ENCODE measurements at places on chromosomes 7 and 10. TPM values are rescaled to one million over a fixed set of nuclear protein-coding genes. Genes with fewer than 3 reads are reported as not detected.

CDK13 gene
- 72.6 TPM for polyA plus RNA-seq

MALRD1 gene
- polyA plus RNA-seq, result 2.7 TPM

ASIC3 gene
- 1.1 TPM for polyA plus RNA-seq

FRG2B gene
- polyA plus RNA-seq, result not detected

CTAGE4 gene
- 5.0 TPM for polyA plus RNA-seq

C1QL3 gene
- polyA plus RNA-seq, result 1.3 TPM

ASB10 gene
- not detected for polyA plus RNA-seq

PITX3 gene
- polyA plus RNA-seq, result 0.53 TPM

GDF2 gene
- not detected for polyA plus RNA-seq

EPO gene
- 0.11 TPM for polyA plus RNA-seq

NUDT13 gene
- polyA plus RNA-seq, result 5.2 TPM

TMEM196 gene
- polyA plus RNA-seq, result not detected

FAM13C gene
- polyA plus RNA-seq, result 9.3 TPM

GHRHR gene
- polyA plus RNA-seq, result 0.69 TPM

COMTD1 gene
- polyA plus RNA-seq, result 5.2 TPM

IL6 gene
- not detected for polyA plus RNA-seq

MYPN gene
- polyA plus RNA-seq, result 0.08 TPM

PTN gene
- 216 TPM for polyA plus RNA-seq

OR13A1 gene
- not detected for polyA plus RNA-seq

DNAJC12 gene
- 12.4 TPM for polyA plus RNA-seq

PLEKHS1 gene
- not detected for polyA plus RNA-seq

FRAT1 gene
- 4.0 TPM for polyA plus RNA-seq

SFRP4 gene
- 1.9 TPM for polyA plus RNA-seq

KIAA1217 gene
- 84.0 TPM for polyA plus RNA-seq

HOXA9 gene
- 118 TPM for polyA plus RNA-seq
